ENCODE measurements at places on chromosomes 16 and 17.
A peak's percentile ranks its signal among the peaks of the same experiment; 100 is the strongest.

- no peak for DNase-seq
Observed at GRCh38 chr16:349211-349610, 3.3 kb downstream of the AXIN1 start.

DNA sequence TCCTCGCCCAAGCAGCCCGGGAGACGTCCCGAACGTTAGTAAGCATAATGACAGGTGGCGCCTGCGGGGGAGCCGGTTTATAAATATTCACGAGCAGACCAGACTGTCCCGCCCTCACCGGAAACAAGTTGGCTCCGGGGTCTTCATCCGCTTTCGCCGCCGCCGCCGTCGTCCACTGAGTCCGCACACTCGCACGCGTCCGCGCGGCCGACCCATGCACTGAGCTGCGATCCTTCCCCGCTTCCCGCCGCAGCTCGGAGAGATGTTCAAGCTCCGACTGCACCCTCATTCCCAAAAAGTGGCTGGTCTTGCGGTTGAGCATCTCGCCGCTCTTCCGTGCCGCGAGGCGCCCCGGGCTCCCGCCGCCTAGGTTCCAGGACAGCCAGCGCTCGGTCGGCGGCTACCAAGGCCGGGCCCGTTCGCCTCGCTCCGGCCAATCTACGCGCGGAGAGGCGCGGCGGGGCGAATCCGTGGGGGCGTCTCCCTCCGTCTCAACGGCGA, 385 bp downstream of the CFAP119 start:
- DNase-seq: peak; percentile 56

DNA sequence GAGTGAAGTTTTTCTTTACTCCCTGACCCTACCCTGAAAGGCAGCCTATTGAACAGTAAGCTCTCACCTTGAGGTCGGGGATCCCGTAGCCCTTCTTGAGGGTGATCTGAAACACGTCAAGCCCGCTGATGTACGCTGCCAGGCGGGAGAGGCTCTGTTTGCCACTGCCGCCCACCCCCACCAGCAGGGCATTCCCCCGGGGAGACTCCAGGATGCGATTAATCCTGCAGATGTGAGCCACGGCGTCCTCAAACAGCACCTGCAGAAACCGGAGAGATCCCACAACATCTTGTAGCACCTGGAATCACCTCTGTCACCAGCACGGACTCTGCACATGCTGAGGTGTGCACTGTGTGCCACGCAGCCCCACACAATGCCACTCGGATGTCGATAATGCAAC, 96.8 kb downstream of the PGS1 start:
- no peak for DNase-seq

DNA sequence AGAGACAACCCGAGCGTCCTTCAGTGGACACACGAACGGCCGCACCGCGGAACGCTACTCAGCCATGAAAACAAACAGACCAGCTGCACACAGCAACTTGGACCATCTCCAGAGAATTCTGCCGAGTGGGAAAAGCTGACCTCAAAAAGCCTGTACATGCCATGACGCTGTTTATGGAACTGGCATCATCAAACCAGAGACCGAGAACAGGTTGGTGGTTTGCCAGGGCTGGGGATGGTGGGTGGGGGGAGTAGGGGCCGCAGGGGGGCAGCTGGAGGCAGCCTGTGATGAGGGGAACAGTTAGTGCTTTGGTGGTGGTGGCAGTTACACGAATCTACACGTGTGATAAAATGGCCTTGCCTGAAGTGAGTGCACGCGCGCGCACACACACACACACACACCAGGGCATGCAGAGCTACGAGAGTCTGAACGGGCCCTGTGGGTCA, 169.8 kb downstream of the LAT start:
- DNase-seq: no peak

Measured in stimulated activated CD4-positive, alpha-beta T cell treated with anti-CD3 and anti-CD28 coated beads, Interleukin-2, amount 100 ng/mL, for 24 hours (primary cell).